ENCODE measurements at places on chromosomes 4 and X.

DNA sequence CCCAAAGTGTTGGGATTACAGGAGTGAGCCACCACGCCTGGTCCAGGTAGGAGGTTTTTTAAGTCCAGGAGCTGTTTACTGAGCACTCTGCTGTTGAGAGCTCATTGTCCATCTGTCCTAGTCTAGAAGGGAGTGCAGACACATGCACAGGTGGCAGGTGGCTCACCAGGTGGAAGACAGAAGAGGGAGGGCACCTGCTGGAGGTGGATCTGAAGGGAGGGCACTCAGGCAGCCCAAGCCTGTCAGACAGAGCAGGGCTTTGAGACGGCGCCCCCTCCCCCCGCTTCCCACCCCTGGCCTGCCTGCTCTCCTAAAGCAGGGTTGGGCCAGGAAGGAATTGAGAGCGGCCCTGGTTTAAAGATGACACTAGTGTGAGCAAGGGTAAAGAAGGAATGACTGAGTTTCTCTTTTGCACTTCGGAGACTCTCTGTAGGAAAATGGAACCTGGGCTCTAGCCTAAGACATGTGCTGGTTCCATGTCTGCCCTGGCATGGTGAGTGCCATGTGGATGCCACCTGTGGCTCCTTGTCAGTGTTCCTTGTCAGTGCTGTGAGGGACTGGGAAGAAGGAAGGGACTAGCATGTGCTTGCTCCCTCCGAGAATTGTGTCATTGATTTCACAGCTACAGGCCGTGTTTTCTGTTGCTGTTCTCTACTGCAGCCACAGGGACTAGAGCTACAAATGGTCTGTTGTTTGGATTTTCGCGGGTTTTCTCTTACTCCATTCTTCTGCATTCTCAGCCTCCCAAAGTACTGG, 108.6 kb downstream of the TNIP2 start:
- no peaks in the 10 kb centered on the region for H3K4me1 ChIP-seq
- peaks cover 47% of the 10 kb centered on the region for H3K36me3 ChIP-seq
- H3K27me3 ChIP-seq, result no peaks in the 10 kb centered on the region

DNA sequence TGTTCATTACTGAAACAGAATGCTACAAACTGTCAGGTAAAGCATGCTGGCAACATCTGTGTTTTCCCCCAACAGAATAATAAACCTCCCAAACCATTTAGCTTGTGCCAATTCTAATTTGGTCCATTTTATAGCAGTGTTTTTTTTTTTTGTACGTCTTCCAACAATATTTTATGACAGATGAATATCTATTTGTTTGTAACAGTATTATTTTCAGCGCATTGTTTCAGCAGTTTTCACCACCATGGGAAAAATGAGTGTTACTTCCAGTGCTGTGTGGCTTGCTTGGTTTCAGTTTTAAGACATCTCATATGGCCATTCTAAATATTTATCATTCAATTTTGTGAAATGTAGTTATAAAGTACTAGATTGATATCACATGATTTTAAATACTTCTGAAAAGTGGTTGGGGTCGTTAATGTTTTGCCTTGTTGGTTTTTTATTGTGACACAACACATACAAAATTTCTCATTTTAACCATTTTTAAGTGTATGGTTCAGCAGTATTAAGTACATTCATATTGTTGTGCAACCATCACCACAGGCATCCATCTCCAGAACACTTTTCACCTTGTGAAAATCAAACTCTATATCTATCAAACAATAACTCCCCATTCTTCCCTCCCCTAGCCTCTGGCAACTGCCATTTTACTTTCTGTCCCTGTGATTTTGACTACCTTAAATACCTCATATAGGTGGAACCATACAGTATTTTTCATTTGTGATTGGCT, 25.6 kb upstream of the TBC1D19 start:
- no peaks in the 10 kb centered on the region for H3K27me3 ChIP-seq
- no peaks in the 10 kb centered on the region for H3K4me1 ChIP-seq
- no peak for DNase-seq
- no peak overlapping the region for H3K27ac ChIP-seq
- H3K4me3 ChIP-seq, result no peak overlapping the region
- H3K36me3 ChIP-seq, result no peaks in the 10 kb centered on the region

- no peaks in the 10 kb centered on the region for H3K4me1 ChIP-seq
- no peak overlapping the region for H3K4me3 ChIP-seq
- H3K27ac ChIP-seq, result no peak overlapping the region
- H3K27me3 ChIP-seq, result no peaks in the 10 kb centered on the region
Measured at GRCh38 chr4:94276204-94276603, 66.4 kb downstream of the HPGDS start.

DNA sequence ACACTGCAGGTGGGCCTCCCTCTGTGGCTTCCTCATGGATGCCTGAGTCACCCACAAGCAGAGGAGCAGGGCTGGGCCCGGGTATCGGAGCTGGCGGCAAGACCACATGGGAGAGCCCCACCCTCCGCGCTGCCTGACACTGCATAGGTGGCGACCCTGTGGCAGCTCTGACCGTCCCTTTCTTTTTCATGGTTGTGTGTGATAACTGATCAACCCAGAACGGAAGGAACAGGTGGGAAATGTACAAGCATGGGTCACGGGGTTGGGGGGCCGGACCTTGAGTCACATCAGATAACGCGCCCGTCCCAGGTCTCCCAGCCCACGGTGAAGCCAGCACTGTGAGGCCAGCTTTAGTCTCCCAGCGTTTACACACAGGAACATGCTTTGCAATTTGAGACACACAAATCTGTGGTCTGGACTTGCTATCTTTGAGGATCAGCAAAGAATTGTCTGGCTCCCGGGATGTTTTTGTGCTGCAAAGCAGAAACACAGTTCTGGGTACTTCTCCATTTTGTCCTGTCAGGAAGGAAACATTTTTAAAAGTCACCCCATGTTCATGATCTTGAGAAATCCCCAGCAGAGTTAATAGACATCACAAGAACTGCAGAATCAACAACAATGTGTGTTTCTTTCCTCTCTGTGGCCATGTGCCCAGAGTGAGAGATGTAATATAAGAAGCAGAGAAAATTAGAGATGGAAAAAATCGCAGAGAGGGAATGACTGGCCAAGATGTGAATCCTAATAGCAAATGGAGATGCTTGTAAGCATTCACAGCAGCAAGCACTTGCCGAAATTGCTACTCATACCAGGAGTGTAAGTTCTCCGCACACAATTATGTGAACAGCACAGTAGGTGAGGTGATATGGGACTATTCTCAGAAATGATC, 70.1 kb upstream of the CBR4 start:
- peak; percentile 63 for DNase-seq
- H3K27me3 ChIP-seq, result no peaks in the 10 kb centered on the region
- peak overlapping the region; percentile 46 for H3K27ac ChIP-seq
- H3K4me1 ChIP-seq, result peaks cover 19% of the 10 kb centered on the region
- no peaks in the 10 kb centered on the region for H3K36me3 ChIP-seq

GRCh38 chr4:168527560-168527959, 30.7 kb downstream of the PALLD start:
- no peak overlapping the region for H3K27ac ChIP-seq
- H3K4me3 ChIP-seq, result no peak overlapping the region
- H3K27me3 ChIP-seq, result no peaks in the 10 kb centered on the region

DNA sequence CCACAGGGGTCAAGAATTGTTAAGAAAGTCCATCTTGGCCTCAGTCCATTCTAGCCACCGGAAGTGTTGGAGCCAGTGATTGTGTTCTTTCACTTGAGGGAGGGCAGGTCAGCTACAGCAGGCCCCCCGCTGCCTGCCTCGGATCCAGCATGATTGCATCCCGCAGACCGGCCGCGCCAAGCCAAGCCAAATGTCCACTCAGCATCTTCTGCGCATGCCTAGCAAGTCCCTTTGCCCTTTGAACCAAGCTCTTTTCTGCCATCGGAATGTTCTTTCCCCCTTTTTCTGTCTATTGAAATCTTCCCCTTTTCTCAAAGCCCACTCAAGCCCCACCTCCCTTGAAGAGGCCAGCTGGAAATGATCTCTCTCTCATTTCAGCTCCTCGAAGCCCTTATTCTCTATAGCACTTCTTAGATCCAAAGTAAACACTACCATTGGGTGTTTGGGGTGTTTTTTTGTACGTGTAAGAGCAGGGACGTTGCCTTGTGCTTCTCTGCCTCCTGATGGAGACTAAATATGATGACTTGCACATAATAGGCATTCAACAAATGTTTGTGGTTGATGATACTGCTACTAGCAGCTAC, 147.8 kb upstream of the BCOR start:
- H3K36me3 ChIP-seq, result no peaks in the 10 kb centered on the region
- no peak for DNase-seq
- peak overlapping the region; percentile 13 for H3K4me3 ChIP-seq
- H3K4me1 ChIP-seq, result no peaks in the 10 kb centered on the region
- no peaks in the 10 kb centered on the region for H3K27me3 ChIP-seq

- H3K36me3 ChIP-seq, result no peaks in the 10 kb centered on the region
- H3K4me3 ChIP-seq, result no peak overlapping the region
- no peaks in the 10 kb centered on the region for H3K4me1 ChIP-seq
Measured at GRCh38 chr4:154958621-154959358, 177.7 kb downstream of the RBM46 start.

DNA sequence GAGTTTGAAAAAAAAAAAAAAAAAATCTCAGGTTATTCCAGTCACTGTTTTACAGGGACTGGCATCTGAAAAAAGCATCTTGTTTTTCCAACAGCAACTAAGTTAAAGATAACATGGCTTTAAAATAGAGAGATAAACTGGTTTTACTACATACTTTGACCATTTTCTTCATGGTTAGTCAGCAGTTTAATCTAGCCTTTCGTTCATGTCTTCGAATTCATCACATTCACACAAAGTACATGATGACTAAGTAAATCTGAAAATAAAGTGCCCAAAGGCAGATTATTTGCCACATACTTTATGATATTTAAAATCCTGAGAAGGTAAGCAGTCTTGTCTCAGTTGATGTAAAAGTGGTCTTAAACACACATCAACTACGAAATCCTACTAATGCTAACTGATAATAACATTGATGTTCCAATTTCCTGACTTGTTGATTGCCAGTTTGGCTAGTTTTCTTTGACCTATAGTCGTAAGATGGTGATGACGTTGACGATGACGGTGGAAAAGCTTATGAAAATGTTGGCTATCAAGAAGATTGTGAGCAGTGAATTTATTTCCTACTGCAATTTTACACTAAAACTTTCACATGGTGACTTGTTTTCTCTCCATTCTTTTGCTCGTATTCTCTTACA, 540.5 kb upstream of the BOD1L1 start:
- H3K4me3 ChIP-seq, result no peak overlapping the region
- H3K27ac ChIP-seq, result no peak overlapping the region
- no peaks in the 10 kb centered on the region for H3K27me3 ChIP-seq

DNA sequence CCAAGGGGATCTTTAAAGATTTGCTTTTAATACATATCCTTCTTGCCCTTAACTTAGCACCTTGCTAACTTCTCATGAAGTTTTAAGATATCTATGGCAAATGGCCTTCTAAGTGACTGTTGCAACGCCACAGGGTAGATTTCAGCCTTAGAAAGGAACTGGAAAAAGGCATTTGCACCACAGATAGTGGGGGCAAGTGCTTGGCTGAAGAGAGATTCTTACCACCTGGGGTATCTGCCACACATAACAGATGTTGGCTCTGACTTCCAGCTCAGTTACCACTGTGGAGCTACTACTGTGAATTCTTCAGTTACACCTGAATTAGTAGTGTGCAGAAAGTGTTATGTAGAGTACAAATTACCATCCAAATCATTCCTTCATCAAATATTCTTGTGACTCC, 302.6 kb downstream of the PPP3CA start:
- H3K27me3 ChIP-seq, result no peaks in the 10 kb centered on the region
- H3K4me1 ChIP-seq, result no peaks in the 10 kb centered on the region
- H3K4me3 ChIP-seq, result no peak overlapping the region
- H3K36me3 ChIP-seq, result no peaks in the 10 kb centered on the region
- H3K27ac ChIP-seq, result no peak overlapping the region
- DNase-seq, result no peak

DNA sequence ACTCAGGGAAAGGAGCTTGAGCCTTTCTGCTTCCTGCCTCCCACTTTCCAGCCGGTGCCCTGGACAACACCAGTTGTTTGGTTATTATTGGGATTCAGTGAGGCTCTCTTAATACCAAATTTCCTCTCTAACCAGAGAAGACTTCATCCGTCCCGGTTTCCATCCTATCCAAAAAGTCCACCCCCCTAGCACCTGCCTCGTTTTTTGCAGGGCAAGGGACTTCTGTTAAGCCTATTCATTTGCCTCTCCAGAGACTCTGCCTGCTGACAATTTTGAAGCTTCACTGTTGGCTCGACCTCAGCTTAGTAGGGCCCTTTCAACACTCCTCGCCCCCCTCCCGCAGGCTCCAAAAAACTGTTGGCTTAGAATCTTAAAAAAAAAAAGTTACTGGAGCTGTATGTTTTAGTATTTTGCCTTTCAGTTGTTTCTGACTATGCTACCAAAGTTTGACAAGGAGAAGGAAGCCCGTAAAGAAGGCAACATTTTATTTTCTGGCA, 779 bp upstream of the PRSS12 start:
- H3K4me3 ChIP-seq, result no peak overlapping the region
- no peak for DNase-seq
- H3K36me3 ChIP-seq, result no peaks in the 10 kb centered on the region
- H3K4me1 ChIP-seq, result peaks cover 13% of the 10 kb centered on the region
- H3K27me3 ChIP-seq, result peaks cover 11% of the 10 kb centered on the region
- H3K27ac ChIP-seq, result no peak overlapping the region

- H3K4me3 ChIP-seq, result no peak overlapping the region
- H3K27ac ChIP-seq, result no peak overlapping the region
- no peak for DNase-seq
- H3K36me3 ChIP-seq, result peaks cover 15% of the 10 kb centered on the region
- no peaks in the 10 kb centered on the region for H3K27me3 ChIP-seq
Measured at GRCh38 chr4:106195435-106195950, 120.5 kb downstream of the TBCK start.

DNA sequence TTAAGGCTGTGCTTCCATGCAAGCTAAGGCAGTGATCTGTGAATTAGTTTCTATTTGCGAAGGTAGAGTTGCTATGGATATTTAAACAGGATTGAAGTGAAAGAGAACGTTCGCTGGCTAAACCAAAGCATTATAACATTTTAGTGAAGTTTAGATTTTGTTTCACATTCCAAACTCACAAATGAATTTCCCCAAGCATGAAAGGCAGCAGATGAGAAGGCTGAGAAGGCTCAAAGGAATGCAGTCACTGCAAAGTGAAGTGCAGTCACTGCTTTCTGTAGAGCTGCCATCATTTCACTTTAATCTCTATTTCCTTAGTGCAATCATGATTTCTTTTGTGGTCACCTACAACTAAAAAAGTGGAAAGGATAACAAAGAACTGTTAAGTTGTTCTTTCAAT, 334.7 kb upstream of the NR3C2 start:
- H3K36me3 ChIP-seq, result no peaks in the 10 kb centered on the region
- DNase-seq, result no peak
- no peak overlapping the region for H3K27ac ChIP-seq
- no peak overlapping the region for H3K4me3 ChIP-seq

DNA sequence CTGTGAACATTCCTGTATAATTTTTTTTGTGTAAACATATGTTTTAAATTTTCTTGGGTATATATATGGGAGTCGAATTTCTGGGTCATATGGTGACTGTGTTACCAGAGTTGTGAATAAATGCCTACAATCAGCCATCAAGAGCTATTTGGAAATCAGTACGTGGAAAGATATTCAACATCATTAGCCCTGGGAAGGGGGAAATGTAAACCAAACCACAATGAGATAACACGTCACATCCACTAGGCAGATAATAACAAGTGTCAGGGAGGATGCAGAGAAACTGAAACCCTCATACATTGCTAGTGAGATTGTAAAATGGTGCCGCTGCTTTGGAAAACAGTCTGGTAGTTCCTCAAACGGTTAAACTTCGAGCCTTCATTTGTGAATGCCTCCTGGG, 43.9 kb downstream of the LUZP4 start:
- H3K36me3 ChIP-seq, result no peaks in the 10 kb centered on the region
- no peak overlapping the region for H3K27ac ChIP-seq
- no peak for DNase-seq
- no peaks in the 10 kb centered on the region for H3K27me3 ChIP-seq
- no peaks in the 10 kb centered on the region for H3K4me1 ChIP-seq

- DNase-seq, result no peak
- H3K36me3 ChIP-seq, result peaks cover 3% of the 10 kb centered on the region
- peak overlapping the region; percentile 44 for H3K27ac ChIP-seq
- H3K4me3 ChIP-seq, result no peak overlapping the region
- no peaks in the 10 kb centered on the region for H3K27me3 ChIP-seq
Measured at GRCh38 chr4:185710487-185710995, 101.5 kb downstream of the SORBS2 start.

Data from right atrium auricular region (tissue), 2 donors.